ENCODE measurements at places on chromosomes 2 and 18. TPM values are rescaled to one million over a fixed set of nuclear protein-coding genes. Genes with fewer than 3 reads are reported as not detected.

GRCh38 chr2:223433461-223433860, 168.7 kb downstream of the SCG2 start:
- H3K27me3 ChIP-seq, result no peaks in the 10 kb centered on the region
- no peak for DNase-seq
- H3K27ac ChIP-seq, result no peak overlapping the region

- DNase-seq, result no peak
- H3K27me3 ChIP-seq, result no peaks in the 10 kb centered on the region
- no peak overlapping the region for H3K4me3 ChIP-seq
- no peak overlapping the region for H3K27ac ChIP-seq
Observed at GRCh38 chr2:10514273-10514672, 66.1 kb upstream of the ODC1 start.

The GRB14 gene
- total RNA-seq, result 0.93 TPM

GRCh38 chr18:21389283-21389682, 147.3 kb downstream of the GREB1L start:
- H3K4me1 ChIP-seq, result peaks cover 4% of the 10 kb centered on the region
- H3K36me3 ChIP-seq, result peaks cover 20% of the 10 kb centered on the region
- H3K27me3 ChIP-seq, result no peaks in the 10 kb centered on the region
- H3K4me3 ChIP-seq, result no peak overlapping the region

DNA sequence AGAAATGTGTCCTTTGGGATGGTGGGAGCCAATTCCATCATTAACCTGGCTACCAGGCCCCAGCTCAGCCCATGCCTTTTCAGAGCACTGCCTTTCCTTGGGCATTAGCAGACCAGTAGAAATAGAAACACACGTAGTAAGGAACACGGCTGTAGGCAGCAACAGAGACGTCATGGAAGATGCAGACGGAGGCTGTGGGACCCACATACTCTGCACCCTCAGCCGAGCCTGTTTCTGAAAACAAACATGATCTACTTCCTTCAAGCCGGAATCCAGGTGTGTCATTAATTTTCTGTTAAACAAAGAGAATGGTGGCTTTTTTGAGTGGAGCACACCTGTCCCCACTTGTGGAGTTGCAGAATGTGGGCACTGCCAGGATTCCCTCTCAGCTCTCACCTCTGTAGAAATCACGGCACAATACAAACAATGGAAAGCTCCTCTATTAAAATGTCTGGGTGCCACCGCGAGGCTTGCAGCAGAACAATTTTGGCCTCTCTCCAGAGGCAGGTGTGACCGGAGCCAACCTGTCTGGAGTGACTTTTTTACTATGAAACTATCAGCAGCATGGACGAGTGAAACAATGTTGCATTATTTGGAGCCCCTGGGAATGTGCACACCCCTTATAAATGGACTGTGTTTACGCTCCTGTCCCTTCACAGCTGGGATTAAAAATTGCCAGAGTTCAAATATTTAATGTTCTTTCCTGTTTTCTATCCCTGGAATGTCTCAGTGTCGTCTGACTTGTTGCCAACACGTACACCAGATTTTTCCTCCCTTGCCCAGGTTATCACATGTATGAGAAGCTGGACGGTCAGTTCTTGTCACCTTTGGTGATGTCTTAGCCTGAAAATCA, 31.7 kb downstream of the SPP2 start:
- H3K4me3 ChIP-seq, result no peak overlapping the region
- no peak overlapping the region for H3K27ac ChIP-seq
- DNase-seq, result no peak
- H3K36me3 ChIP-seq, result no peaks in the 10 kb centered on the region
- H3K4me1 ChIP-seq, result no peaks in the 10 kb centered on the region

DNA sequence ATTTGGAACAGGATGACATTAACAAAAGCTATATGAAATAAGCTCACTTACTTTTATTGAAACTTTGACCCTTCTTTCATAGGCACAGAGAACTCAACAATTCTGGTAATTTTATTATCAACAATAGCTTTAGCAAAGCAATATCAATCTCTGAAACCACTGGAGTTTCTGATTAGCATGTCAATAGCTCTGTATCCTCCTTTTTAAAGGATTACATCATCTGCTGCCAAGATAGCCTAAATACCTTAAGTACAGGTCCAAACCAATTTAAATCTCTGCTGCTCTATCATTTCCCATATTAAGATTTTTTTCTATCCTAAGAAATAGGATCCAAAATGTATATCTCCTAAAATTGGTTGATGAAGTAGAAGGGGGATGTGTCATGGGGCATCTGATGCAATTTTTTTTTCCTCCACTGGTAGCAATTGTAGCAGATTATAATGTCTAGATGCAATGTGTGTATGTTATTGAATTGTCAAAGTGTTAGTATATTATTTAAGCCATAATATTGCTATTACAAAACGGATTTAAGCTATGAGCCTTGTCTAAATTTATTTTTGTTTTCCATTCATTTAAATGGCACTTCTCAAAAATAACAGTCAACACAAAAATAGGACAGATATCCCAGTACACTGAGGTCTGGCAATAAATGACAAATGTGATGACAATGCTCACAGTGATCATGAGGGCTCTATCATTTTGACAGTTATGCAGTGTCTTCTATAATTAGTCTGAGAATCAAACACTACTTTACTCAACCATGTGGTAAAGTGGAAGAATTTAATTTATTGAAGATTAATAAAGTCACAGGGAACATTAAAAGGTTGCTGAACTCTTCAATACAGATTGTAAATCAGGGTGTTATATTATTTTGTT, 328.4 kb downstream of the CDH7 start:
- H3K4me3 ChIP-seq, result no peak overlapping the region
- no peaks in the 10 kb centered on the region for H3K27me3 ChIP-seq
- no peak for DNase-seq
- H3K4me1 ChIP-seq, result peaks cover 7% of the 10 kb centered on the region

The SPDYA gene
- total RNA-seq, result 1.1 TPM

DNA sequence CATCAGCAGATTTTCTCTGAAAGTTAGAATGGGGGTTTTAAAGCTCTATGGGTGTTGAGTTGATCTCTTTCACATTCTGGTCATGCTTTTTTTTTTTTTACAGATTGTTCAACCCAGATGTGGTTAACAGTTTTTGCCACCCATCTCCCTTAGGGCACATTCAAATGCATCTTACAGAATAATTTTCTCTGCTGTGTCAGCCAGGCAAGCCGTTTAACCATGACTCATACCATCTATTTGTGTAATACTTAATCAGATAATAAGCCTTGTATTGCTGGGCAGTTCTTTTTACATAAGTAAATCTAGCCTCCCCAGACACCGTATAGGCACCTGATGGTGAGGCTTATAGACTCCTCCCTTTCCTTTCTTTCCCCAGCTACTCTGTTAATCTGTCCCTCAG, 62.0 kb downstream of the TGIF1 start:
- no peak overlapping the region for H3K4me3 ChIP-seq
- H3K27me3 ChIP-seq, result no peaks in the 10 kb centered on the region
- DNase-seq, result no peak
- no peaks in the 10 kb centered on the region for H3K4me1 ChIP-seq

The FOXI3 gene
- 0.12 TPM for total RNA-seq

DNA sequence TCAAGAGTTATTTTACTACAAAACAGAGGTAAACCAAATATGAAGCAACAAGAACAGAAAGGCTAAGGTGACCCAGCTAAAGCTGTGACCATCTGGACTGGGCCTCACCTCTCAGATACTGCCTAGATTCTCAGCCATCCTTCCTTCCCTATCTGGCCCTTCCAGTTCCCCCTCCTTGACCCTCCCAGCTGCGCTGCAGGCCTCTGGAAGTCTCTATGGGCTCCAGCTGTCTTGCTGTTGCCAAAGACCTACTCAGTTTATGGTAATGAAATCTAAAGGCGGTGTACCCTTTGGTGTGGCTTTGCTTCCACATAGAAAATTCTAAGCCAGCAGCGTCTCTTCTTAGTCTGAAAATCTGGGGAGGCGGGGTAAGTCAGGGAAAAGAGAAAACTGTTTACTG, 55.7 kb downstream of the ARHGEF33 start:
- peaks cover 14% of the 10 kb centered on the region for H3K4me1 ChIP-seq
- H3K27ac ChIP-seq, result no peak overlapping the region
- no peak overlapping the region for H3K4me3 ChIP-seq
- no peak for DNase-seq
- no peaks in the 10 kb centered on the region for H3K27me3 ChIP-seq

The ATP5MC3 gene
- 268 TPM for total RNA-seq

DNA sequence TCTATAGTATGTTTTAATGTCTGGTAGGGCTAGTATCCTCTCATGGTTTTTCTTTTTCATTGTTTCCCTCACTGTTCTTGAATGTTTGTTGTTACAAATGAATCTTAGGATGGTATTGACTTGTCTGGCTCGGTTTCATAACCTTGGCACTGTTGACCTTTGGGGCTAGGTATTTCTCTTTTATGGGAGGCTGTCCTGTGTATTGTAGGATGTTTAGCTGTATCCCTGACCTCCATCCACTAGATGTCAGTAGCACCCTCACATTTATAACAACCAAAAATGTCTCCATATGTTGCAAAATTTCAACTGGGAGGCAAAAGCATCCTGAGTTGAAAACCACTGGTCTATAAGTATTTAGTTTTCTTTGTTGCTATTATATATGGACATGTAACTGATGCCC, 7.0 kb upstream of the AOX1 start:
- no peaks in the 10 kb centered on the region for H3K27me3 ChIP-seq
- no peak overlapping the region for H3K4me3 ChIP-seq
- H3K36me3 ChIP-seq, result peaks cover 31% of the 10 kb centered on the region
- no peak overlapping the region for H3K27ac ChIP-seq
- no peaks in the 10 kb centered on the region for H3K4me1 ChIP-seq

DNA sequence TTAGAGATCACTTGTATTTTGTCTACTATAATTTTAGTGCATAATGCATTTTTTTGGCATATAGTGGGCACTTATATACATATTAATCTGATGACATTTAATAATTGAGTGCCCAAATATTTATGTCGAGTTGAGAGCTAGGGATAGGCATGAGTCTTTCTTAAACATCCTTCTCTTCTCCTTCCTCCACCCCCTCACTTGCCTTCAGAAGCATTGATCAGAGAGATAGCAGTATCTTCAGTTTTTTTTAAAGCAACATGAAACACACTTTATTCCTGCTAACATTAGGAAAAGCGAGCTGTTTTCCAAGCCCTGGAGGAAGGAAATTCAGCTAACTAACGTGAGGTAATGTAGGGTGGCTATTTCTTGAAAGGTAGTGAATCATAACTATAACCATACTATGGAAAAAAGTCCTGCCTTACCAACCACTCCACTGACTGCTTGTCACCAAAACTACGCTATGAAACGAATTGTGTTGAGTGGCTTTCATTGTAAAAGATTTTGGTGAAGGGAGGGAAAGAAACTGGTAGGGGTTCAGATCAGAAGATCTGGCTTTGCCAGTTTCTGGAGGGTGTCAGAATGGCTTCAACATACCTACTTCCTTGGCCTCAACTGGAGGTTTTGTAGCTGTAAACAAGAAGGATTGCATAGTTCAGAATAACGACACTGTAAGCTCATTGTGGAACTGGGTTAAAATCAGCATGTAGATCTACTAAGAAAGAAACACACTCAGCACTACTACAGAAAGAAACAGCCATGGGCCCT, 2.3 kb upstream of the ITGA4 start:
- peak overlapping the region; percentile 86 for H3K4me3 ChIP-seq
- no peaks in the 10 kb centered on the region for H3K36me3 ChIP-seq
- no peak overlapping the region for H3K27ac ChIP-seq

GRCh38 chr2:106960683-106961161, 74.8 kb upstream of the ST6GAL2 start:
- no peak overlapping the region for H3K27ac ChIP-seq
- H3K36me3 ChIP-seq, result no peaks in the 10 kb centered on the region
- no peaks in the 10 kb centered on the region for H3K27me3 ChIP-seq
- no peak overlapping the region for H3K4me3 ChIP-seq
- peaks cover 6% of the 10 kb centered on the region for H3K4me1 ChIP-seq

GRCh38 chr2:237497838-237498186, 10.8 kb downstream of the MLPH start:
- H3K4me1 ChIP-seq, result peaks cover 5% of the 10 kb centered on the region
- H3K27me3 ChIP-seq, result peaks cover 10% of the 10 kb centered on the region
- H3K4me3 ChIP-seq, result no peak overlapping the region
- no peaks in the 10 kb centered on the region for H3K36me3 ChIP-seq
- DNase-seq, result no peak
- no peak overlapping the region for H3K27ac ChIP-seq

- H3K4me3 ChIP-seq, result no peak overlapping the region
- no peaks in the 10 kb centered on the region for H3K36me3 ChIP-seq
- H3K4me1 ChIP-seq, result peaks cover 11% of the 10 kb centered on the region
- no peak for DNase-seq
Observed at GRCh38 chr2:10863837-10864236, 47.9 kb upstream of the KCNF1 start.

- H3K27ac ChIP-seq, result no peak overlapping the region
- H3K36me3 ChIP-seq, result no peaks in the 10 kb centered on the region
- DNase-seq, result no peak
- peaks cover 12% of the 10 kb centered on the region for H3K4me1 ChIP-seq
- no peak overlapping the region for H3K4me3 ChIP-seq
Observed at GRCh38 chr18:57542126-57542525, 44.4 kb downstream of the FECH start.

GRCh38 chr2:240585681-240586197, 795 bp upstream of the CAPN10 start:
- H3K4me3 ChIP-seq, result peak overlapping the region; percentile 99
- no peaks in the 10 kb centered on the region for H3K27me3 ChIP-seq
- H3K36me3 ChIP-seq, result peaks cover 5% of the 10 kb centered on the region
- no peak for DNase-seq
- peaks cover 47% of the 10 kb centered on the region for H3K4me1 ChIP-seq
- peak overlapping the region; percentile 96 for H3K27ac ChIP-seq

The EGR4 gene
- not detected for total RNA-seq

The C1QL2 gene
- not detected for total RNA-seq

The CASP10 gene
- total RNA-seq, result not detected

The EHD3 gene
- total RNA-seq, result 10.7 TPM

The LBX2 gene
- total RNA-seq, result not detected

The IL37 gene
- total RNA-seq, result not detected

- H3K4me3 ChIP-seq, result no peak overlapping the region
- no peaks in the 10 kb centered on the region for H3K36me3 ChIP-seq
- H3K27ac ChIP-seq, result no peak overlapping the region
- no peak for DNase-seq
- no peaks in the 10 kb centered on the region for H3K4me1 ChIP-seq
Observed at GRCh38 chr2:72275084-72275483, 127.4 kb upstream of the CYP26B1 start.

GRCh38 chr2:46697830-46698323, 217.7 kb downstream of the MCFD2 start:
- no peaks in the 10 kb centered on the region for H3K36me3 ChIP-seq
- peaks cover 7% of the 10 kb centered on the region for H3K27me3 ChIP-seq
- DNase-seq, result no peak
- H3K4me3 ChIP-seq, result peak overlapping the region; percentile 94
- peaks cover 35% of the 10 kb centered on the region for H3K4me1 ChIP-seq
- peak overlapping the region; percentile 99 for H3K27ac ChIP-seq

GRCh38 chr2:69164061-69164778, 151.2 kb downstream of the ANTXR1 start:
- H3K4me1 ChIP-seq, result peaks cover 26% of the 10 kb centered on the region
- H3K27me3 ChIP-seq, result no peaks in the 10 kb centered on the region
- H3K4me3 ChIP-seq, result no peak overlapping the region
- no peak for DNase-seq
- peaks cover 12% of the 10 kb centered on the region for H3K36me3 ChIP-seq
